Activated naive CD8-positive, alpha-beta T cell treated with anti-CD3 and anti-CD28 coated beads, Interleukin-2, amount 50 U/mL, for 16 hours (primary cell): ENCODE measurements at places on chromosomes 7 and 10.

- no peak for DNase-seq
These were observed 148.3 kb upstream of the PHYHIPL start for GRCh38 chr10:59027975-59028655.

DNA sequence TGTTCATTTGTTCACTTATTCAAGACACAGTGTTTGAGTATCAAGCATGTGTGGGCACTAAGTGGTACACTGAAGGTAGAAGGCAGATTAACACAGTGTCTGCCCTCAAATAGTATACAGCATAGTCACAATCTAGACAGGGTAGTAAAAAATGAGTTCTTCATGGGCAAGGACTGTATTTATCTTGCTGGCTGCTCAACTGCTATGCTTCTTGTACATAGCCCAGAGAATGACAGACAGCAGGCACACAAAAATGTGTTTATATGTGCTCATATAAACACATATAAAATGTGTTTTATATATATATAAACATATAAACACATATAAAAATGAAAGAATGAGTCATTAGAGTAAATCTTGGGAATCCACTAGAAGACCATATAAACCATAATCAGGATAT is 43.1 kb downstream of the TFEC start:
- DNase-seq: no peak

- no peak for DNase-seq
These were observed 73.2 kb upstream of the GPR158 start for GRCh38 chr10:25101461-25102146.

DNA sequence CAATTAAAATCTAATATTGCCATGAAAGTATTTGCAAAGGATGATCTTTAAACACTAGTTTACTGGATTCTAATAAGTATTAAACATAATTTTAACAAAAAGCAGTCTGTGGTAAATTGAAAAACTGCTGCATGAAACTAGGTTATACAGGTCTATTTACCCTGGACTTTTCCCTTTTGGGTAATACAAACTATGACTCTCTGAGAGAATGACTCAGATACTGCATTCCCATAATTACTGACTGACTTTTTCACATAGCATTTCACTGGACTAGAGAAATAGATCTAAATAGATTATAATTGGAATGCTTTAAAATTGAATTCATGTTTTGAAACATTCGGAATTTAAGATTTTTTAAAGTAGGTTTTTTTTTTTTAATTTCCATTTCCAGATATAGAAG is 395.7 kb downstream of the THSD7A start:
- no peak for DNase-seq

- DNase-seq: no peak
These were observed 479.8 kb downstream of the PTPRN2 start for GRCh38 chr7:158107806-158108205.

- no peak for DNase-seq
These were observed 400.6 kb downstream of the DNAJB6 start for GRCh38 chr7:157737151-157738065.
